Kasumi-1 (cell line): ENCODE measurements at places on chromosomes 2 and 18.

GRCh38 chr18:63237881-63238692, 81.5 kb downstream of the BCL2 start:
- no peak for DNase-seq

GRCh38 chr2:96763511-96764252, 3.0 kb downstream of the CNNM4 start:
- DNase-seq: peak; percentile 64

DNA sequence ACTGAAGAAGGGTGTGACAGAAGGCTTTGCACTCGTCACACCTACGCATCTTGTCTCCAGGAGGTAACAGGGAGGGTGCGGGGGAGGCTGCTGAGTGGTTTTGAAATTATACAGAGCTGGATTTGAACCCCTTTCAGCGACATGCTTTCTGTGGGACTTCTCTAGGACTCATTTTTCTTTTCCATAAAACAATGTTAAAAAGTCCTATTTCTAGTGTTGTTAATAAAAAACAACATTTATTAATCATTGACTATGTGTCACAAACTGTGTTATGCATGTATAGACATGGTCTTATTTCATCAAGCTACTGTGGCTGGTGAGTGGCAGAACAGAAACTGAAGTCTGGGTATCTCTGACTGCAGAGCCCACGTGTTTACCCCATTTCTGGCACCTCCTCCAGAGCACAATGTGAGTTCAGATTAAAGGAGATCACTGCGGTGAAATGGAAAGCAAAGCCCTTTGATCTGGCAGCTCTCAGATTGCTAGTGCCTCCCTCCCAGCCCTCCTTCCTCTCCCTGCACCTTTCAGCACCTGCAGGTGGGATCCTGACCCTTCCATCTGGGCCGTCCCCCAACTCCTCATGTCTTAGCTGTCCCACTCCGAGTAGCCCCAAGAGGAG, 315.5 kb upstream of the MYT1L start:
- no peak for DNase-seq

DNA sequence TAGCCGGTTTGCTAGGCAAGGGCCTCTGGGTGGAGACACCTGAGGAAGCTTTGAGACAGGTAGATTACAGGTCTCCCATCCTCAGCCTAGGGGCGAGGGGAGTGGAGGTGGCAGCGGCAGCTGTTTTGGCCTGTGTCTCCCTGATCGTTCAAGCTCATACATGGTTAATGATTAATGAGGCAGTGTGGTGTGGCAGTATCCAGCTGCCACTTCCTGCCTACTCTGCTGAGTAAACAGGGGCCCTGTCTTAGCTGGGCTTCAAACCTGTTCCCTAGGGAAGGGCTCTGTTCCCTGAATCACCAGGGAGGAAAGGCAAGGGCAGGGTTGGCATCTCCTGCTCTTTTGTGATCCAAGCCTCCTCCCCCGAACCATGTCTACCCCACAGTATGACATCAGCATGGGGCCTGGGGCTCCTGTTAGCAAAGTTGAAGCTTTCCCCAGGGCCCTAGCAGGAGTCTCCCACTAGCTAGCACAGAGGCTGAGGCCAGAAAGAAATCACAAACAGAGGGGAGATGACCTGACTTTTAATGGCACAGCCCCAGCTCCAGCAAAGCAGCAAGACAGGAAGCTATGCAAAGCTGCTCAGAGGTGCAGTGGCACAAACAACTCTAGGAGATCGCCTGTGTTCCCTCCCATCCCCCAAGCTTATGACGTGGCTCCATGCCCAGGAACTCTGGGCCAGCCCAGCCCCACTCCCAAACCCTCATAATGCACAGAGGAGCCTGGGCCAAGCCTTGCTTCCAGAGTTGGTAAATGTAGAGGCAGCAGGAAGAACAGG, 3.7 kb upstream of the TUBA4B start:
- peak; percentile 67 for DNase-seq
